DMS79 treated with DMSO at 0.1 percent for 48 hours (cell line): ENCODE measurements at places on chromosomes 13 and 19.

DNA sequence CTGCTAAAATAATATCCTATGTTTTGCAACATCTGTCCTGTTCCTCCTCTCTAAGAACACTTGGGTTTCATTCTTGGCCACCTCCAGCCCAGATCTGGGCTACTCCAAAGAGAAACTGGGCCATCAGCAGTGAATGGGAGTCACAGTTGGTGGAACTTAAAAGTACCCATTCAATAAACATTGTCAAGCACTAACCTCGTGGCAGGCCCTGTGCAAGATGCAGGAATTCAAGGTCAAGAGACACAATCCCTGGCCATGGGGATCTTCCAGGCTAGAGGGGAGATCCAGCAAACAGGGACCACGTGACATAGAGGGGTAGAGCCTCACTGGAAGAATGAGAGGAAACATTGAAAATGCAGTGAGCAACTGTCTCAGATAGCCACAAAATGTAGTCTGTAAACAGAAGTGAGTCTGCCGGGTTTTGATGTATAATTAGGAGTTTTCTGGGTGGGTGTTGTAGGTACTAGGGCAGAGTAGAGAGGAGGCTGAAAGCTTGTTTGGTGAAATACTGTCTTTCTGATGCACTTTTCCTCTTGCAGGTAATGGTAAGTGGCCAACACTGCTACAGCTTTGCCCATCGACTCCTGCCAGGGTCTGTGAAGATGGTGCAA lies 14.8 kb upstream of the EID2 start:
- DNase-seq = no peak

DNA sequence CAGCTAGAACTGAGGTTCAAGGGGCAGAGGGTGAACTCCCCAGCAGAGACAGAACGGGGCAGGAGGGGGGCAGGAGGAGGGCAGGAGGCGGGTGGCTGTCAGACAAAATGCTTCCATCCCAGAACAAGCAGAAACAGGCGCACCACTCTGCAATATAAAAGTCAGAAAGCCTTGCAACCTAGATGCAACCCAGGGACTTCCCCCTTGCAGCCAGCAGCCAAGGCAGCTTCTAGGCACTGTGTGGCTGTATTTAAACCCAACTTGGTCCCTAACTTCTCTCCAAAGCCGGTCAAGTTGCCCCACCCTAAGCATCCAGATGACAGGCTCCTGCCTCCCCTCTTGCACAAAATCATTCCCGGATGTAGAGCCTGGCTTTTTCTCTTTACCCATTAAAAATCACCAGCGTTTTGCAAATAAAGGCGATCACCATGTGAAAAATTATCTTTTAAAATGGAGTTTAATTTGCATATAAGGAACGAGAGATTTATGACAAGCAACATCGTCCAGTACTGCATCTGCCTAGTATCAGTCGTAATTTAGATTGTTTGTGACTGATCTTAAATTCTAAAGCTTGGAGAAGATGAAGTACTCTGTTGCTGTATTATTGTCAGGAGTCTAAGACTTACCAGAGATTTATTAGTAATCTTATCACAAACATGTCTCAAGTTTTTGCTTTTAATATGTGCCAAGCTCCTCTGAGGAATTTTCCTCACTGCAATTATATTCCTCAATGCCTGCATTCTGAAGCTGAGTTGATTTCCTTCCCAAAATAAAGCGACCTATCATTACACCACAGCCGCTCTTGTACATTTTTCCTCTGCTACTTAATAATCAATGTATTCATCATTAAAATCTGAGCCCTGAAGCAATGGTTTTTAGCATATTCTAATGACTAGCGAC lies 307.1 kb upstream of the ZNF507 start:
- no peak for DNase-seq

- DNase-seq = no peak
Measured at GRCh38 chr19:17328517-17329365, 5.9 kb downstream of the ANO8 start.

GRCh38 chr13:77980592-77980991 lies 62.0 kb upstream of the EDNRB start:
- no peak for DNase-seq
